DMS79 treated with DMSO at 0.1 percent for 48 hours (cell line): ENCODE measurements at places on chromosomes 6 and 20.

DNA sequence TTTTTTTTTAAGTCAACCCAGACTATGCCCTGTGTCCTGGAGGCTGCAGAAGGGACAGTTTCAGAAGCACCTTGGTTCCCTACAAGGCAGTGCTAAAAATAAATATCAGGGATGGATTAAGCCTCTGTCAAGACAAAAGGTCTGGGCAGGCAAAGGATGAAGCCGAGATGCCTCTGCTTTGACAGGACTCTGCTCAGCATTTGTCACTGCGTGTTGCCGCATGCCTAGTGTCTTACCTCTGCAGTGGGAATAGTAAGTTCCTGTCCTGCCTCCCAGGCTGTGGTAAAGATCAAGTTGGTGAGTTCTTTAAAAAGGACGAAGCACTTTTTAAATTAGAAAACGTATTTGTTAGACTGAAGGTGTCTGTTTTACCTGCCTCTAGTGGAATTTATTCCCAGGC is 15.1 kb downstream of the AAR2 start:
- no peak for DNase-seq

GRCh38 chr6:46719099-46719498 is 16.1 kb downstream of the PLA2G7 start:
- DNase-seq: peak; percentile 12

DNA sequence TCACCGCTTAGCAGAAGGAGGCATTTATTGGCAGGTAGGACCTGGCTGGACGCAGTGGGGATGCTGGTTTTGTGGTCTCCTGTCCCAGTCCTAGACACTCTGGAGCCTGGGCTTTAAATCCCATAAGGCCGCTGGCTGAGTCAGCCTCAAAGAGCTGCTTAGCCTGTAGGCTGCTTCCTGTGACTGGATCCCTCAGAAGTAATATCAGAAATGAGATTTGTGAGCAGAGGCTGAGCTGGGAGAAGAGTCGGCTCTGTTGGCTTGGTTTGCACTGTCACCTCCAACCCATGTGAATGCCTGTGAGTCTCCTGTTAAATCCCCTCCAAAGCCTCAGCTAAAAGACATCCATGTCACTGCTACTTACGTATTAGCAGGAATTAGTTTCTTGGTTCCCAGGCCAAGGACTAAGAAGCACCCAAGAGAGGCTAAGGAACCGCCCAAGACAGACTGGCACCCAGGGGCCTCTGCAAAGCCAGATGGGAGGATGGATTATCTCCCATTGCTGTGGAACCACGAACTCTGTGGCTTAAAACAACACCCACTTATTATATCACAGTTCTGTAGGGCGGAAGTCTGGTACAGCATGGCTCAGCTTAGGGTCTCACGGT is 289.4 kb downstream of the CDC5L start:
- no peak for DNase-seq

DNA sequence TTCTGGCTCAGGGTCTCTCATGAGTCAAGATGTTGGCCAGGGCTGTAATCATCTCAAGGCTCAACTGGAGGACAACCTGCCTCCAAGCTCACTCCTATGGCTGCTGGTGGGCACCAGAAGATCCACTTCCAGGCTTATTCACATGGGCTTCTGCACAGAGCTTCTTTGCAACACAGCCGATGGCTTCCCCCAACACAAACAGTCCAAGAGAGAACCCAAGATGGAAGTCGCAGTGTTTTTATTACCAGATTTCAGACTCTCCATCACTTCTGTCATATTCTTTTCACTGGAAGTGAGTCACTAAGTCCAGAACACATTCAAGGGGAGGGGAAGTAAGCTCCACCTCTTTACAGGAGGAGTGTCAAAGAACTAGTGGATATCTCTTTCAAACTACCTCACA is 75.5 kb downstream of the CD164 start:
- no peak for DNase-seq

GRCh38 chr20:7935027-7935551 is 5.2 kb downstream of the HAO1 start:
- no peak for DNase-seq

DNA sequence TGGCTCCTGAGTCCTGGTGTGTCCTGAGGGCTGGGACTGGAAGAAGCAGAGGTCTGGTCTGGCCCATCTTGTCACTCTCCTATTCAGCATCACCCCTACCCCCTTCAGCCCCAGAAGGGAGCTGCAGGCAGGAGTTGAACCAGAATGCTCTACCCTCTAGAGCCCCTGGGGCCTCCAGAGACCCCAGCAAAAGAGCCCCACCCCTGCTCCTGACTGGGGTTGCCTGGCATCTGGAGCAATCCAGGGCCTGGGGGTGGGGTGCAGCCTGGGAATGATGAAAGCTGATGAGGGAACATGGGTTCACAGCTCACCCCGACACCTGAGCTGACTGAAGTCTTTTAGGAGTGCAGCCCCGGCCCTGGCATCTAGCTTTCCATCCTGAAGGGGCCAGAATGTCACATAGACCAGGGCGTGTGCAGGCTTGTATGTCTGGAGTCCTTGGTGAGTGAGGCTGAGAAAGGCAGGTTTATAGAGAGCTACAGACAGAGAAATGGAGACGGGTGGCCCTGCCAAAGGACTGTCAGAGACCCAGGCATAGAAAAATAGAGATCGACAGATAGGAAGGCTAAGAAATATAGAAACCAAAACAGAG is 12.2 kb downstream of the FGD2 start:
- DNase-seq: peak; percentile 97

GRCh38 chr6:41551086-41551700 is 5.0 kb downstream of the FOXP4 start:
- DNase-seq: peak; percentile 80

- DNase-seq: no peak
Measured at GRCh38 chr20:36543184-36544133, 2.1 kb downstream of the MYL9 start.

DNA sequence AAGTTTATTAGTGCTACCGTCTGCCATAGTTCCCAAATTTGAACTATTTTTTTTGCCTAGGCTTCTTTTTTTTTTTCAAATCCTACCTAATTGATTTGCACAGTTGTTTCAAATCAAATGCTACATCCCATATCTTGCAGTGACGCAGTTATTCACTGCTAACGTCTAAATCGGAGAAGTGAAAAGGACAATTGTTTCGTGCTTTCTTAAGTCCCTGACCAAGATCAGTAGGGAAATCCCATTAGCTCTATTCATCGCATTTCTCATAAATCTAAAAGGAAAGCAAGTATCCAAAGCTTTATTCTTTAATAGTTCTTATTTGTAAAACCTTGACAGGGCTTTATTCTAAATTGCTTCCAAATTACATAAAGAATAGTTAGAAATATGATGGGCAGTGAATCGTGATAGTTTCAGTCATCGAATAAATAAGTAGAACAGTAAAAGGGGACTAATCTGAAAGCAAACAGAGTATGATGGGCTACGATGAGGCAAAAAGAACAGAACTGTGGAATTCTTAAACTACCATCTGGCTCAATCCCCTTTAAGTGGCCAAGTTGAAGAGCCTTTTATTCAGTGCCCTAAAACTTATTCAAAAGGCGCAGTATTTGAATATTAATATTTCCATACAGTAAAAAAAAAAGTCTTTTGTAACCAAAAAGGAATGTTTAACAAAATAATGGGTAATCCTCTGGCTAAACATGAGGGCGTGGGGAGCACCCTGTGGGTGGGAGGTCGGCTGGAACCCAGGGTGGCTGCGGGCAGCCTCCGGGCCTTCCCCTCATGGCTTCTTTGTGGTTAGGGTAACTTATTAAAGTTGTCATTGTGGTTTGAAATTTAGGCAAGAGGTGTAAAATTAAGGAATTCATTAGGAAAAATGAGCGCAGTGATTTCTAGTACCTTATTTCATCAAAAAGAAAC is 3.0 kb upstream of the ARID1B start:
- DNase-seq: no peak

- DNase-seq: no peak
Measured at GRCh38 chr6:34630040-34630439, 66.5 kb downstream of the ILRUN start.

GRCh38 chr20:24146231-24146634 is 157.7 kb upstream of the GGTLC1 start:
- DNase-seq: no peak

GRCh38 chr6:13445005-13445743 is 42.2 kb downstream of the GFOD1 start:
- peak; percentile 69 for DNase-seq

- DNase-seq: no peak
Measured at GRCh38 chr6:108846628-108847027, 1.6 kb upstream of the ARMC2 start.

- DNase-seq: no peak
Measured at GRCh38 chr6:131972741-131973140, 21.6 kb upstream of the CCN2 start.

- no peak for DNase-seq
Measured at GRCh38 chr6:135073756-135074393, 19.3 kb upstream of the HBS1L start.

- no peak for DNase-seq
Measured at GRCh38 chr6:36171573-36171972, 25.0 kb upstream of the BRPF3 start.

DNA sequence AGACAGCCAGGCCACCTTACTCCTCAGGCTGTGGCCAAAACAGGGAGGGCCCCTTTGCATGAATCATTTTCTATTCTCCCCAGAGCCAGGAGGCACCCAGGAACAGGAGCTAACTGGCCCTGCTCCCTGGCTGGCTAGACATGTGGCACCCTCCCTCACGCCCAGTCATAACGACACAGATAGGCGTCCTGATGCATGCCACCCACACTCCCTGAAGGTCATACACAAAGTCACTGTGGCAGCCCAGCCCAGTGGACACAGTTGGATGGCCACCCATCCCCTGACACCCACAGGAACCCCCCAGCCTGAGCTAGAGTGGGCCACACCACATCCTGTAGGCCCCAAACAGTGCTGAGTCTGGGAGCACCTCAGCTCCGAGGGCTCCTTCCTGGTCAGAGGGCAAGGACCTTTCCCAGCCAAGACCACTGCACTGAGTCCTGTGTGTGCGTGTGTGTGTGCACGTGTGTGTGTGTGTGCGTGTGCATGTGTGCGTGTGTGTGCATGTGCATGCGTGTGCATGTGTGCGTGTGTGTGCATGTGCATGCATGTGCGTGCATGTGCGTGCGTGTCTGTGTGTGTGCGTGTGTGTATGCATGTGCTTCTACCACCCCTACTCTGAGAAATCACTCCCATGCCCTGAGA is 21.6 kb downstream of the TFEB start:
- DNase-seq: no peak

GRCh38 chr20:2656471-2657117 is 4.2 kb downstream of the NOP56 start:
- no peak for DNase-seq

DNA sequence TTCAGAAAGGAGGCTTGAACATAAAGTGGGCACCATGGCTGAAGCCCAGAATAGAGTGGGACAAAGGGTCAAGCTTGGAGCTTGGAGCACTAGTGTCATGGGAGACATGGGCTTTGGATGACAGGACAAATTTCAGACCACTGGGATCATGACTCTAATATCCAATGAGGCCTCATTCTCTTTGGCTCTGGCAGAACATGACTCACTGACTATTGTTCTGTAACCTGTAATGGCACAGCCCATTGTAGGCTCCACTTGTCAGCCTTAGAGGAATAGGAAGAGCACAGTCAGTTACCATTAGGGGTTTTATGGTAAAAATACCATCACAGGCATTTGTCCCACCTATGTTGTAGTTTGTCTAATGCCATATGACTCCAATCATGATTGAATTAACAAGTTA is 34.0 kb upstream of the MMS22L start:
- no peak for DNase-seq

GRCh38 chr20:38300438-38300837 is 3.5 kb upstream of the BPI start:
- no peak for DNase-seq

DNA sequence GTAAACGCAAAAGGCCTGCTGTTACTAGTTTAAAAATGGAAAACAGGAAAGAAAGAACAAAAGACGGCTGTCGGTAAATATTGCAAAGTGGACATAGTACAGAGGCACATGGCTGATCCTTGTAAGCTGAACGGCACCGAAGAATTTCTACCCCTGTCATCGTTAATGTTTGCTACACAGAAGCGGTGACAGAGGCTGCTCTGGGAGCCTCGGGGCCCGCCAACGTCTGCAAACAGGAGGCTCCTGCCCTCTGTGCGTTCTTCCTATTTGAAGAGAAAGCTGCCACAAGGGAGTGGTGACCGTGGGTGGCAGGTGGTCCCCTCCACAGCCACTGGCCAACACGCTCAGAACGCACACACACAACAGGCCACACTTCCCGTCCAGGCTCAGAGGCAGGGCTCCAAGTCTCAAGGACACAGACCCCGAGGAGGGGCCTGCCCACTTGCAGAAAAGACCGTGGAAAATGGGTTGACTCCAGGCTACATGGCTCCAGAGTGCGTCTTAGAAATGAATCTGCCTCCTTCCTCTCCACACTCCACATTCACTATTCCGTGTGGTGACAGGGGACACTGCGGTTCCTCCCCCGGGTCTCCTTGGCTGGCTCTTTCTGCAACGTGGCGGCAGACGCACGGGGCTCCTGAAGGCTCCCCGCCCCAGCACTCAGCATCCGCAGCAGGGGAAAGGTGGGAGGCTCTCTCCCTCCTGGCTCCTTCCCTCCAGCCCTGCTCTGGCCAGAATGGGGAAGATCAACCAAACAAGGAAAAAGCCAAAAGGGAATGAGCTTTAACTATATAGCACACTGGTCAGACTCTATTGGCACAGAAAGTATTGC is 64.5 kb downstream of the GMPR start:
- no peak for DNase-seq

- no peak for DNase-seq
Measured at GRCh38 chr6:79404261-79404660, 133.0 kb downstream of the LCA5 start.

GRCh38 chr20:50089787-50090177 is 23.2 kb downstream of the UBE2V1 start:
- DNase-seq: no peak

GRCh38 chr6:108920751-108921150 is 72.5 kb downstream of the ARMC2 start:
- DNase-seq: no peak

DNA sequence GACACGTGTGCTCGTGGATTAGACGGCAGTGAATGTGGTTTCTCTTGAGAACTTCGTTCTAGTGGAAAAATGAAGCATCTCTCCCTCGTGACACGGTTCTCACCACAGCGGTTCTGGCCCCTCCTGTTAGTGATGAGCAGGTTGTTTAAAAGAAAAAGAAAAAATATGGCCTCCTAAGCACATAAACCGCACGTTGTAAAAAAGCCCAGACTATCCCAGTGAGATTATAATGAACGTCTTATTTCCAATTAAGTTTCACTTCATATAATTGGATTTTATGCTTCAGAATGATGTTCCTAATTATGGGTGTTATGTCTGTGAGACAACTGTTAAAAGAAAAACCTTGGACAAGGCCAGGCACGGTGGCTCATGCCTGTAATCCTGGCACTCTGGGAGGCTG is 74.5 kb upstream of the FRMD1 start:
- DNase-seq: no peak

DNA sequence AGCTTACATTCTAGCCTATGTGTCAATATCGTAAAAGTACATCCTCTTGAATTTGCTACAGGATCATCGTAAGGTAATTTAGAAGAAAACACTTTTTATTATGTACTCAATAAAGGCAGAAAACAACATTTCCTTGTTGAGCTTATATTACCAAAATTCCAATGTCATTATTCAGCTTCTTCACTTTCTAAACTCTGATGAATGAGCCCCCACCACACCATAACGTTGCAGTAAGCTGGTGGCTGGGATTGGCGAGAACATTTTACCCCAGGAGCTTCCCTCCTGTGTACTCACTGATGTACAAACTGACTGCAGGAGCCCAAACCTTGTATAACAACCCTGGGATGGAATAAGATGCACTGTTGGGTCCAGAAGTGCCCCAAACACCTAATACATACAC is 238.1 kb upstream of the MARCKS start:
- no peak for DNase-seq

- no peak for DNase-seq
Measured at GRCh38 chr20:1809131-1809572, 86.1 kb upstream of the SIRPA start.
